Hematopoietic multipotent progenitor cell treated with erythropoietin and hydrocortisone succinate and interleukin-3 and kit ligand, for 15 days (in vitro differentiated cells): ENCODE measurements at places on chromosomes 2 and 18.

GRCh38 chr2:242046206-242046826 is 176.8 kb downstream of the RTP5 start:
- no peak for DNase-seq

DNA sequence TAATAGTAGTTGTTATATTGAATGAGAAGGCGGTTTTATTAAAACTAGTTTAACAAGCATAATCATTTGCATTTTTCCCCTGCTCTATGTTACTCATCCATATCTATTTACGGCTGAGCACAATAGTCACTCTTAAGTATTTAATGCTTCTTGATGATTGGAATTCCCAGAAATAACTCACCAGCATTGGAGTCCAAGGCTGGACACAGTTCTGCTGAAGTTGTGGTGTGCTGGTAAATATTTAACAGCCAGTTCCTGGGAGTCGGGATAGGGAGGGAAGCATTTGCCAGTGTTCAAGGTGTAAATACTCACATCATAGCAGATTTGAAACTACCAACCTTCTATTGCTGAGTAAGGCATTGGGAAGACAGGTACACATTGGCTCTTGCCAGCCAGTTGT is 315.1 kb downstream of the MTX2 start:
- DNase-seq: no peak

DNA sequence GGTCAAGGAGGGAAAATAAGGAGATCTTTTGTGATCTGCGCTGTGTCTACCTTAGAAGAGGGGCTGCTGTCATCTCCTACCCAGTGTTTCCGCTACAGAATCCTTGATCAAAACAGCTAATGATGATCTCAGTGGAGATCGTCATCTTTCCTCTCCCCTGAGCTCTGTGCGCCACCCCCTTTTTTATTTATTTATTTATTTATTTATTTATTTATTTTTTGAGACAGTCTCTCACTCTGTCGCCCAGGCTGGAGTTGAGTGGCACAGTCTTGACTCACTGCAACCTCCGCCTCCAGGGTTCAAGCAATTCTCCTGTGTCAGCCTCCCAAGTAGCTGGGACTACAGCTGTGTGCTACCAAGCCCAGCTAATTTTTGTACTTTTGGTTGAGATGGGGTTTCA is 55.5 kb downstream of the SERTAD2 start:
- DNase-seq: no peak

DNA sequence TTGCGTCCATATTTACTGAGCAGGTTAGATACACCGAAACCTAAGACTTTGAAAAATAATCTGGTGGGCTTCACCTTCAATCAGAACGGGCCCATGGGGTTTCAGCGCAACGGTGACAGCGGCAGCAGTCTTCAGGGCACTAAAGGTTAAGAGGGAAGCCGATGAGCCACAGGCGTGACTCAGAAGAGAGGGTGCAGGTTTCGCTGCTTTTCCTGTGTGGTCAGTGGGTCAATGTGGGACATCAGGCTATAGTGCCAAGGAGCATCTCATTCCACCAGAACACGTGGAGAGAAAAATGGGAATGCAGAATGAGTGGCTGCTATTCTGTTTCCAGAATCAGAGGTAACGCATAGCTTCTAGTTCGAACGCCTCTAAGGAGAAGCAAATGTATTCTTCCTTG is 8.9 kb downstream of the PTGR3 start:
- DNase-seq: no peak

DNA sequence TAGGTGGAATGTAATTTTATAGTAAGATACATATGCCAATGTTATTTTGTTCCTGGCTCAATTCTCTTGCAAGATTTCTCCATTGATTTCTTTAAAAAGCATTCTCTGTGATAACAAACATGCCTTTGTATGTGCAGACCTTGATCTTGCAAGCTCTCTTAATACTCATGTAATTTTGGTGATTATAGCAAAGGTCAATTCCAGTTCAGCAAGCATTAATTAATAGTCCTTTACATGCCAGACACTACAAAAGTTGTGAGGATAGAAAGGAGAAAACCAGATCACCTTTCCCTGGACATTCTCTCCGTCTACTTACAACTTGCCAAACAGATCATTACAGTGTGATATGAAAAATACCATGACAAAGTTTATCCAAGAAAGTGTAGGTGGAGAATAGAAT is 173.7 kb upstream of the DOK6 start:
- DNase-seq: no peak

- no peak for DNase-seq
Measured at GRCh38 chr18:49581371-49581770, 19.5 kb downstream of the LIPG start.

- DNase-seq: no peak
Measured at GRCh38 chr2:186746584-186746983, 52.7 kb downstream of the FAM171B start.

DNA sequence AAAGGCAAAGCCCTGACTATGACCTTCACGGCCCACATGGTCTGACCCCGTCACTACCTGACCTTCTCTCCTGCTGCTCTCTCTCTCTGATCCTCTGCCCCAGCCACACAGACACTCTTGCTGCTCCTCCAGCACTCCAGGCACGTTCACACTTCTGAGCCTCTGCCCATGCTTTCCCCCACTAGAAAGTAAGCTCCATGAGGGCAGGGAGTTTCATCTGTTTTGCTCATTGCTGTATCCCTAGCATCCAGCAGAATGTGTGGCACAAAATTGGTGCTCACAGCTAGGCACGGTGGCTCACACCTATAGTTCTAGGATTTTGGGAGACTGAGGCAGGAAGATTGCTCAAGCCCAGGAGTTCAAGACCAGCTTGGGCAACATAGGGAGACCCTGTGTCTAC is 52.5 kb upstream of the STPG4 start:
- DNase-seq: no peak

- peak; percentile 5 for DNase-seq
Measured at GRCh38 chr2:97699765-97700444, 13.5 kb upstream of the ZAP70 start.

DNA sequence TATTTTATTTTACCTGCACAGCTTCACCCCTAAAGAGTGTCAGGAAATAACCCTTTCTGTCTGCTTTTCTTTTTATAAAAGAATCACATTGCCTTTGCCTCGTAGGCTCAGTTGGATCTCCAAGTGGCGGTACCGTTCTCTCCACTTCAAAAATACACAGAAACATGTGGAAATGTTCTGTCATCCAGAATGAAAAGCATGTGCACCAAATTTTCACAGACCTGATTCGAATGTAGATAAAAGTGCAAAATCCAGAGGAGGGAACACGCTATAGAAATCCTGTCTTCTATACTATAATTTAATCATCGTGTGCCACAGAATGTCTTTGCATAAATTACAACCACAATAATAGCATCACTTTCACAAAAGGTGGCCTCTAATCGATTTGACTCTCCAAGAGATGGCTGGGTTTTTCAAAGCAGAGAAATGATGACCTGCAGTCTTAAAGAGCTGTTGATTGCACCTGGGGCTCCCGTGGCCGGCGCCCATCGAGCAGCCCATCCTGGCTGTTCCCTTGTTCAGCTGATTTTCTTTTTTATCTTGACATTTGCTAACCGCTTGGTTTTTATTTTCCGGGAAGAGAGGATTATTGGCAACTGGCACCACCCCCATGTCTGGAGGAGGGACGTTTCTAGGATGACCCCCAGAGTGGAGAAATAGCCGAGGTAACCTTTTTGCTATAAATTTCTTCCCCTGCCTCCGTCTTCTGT is 290.2 kb downstream of the SOX11 start:
- DNase-seq: no peak

DNA sequence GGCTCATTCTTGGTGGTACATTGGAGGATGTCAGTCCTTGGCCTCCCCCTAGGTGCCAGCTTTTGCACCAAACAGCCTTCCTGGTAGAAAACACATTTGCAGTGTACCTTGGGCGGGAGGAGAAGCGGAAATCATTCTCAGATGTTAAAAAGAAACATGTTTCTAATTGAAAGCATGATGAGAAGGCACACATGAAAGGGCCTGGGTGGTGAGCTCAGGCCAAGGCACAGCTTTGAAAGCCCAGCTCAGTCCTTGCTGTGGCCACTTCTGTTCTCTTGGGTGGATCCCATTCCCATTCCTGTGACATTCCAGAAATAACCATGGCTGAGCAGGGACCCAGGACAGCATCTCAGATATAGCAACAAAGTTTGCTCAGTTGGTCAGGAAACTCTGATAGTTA is 71.5 kb downstream of the LTBP1 start:
- DNase-seq: no peak

DNA sequence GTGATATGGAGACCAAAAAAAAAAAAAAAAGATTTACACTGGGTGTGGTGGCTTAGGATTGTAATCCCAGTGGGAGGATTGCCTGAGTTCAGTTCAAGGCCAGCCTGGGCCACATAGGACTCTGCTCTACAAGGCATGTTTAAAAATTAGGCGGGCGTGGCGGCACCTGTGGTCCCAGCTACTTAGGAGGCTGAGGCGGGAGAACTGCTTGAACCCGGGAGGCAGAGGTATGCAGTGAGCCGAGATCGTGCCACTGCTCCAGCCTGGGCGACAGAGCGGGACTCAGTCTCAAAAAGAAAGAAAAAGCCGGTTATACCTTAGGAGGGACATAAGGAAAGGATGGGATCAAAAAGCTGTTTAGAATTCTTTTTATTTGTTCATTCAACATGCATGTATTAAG is 707 bp upstream of the SPDYA start:
- no peak for DNase-seq

- no peak for DNase-seq
Measured at GRCh38 chr2:53403792-53404413, 363.7 kb upstream of the CHAC2 start.

GRCh38 chr2:205357732-205358131 is 324.6 kb upstream of the NRP2 start:
- no peak for DNase-seq

- DNase-seq: no peak
Measured at GRCh38 chr2:39356922-39357639, 80.0 kb downstream of the MAP4K3 start.

GRCh38 chr2:176818076-176818475 is 394.5 kb upstream of the HNRNPA3 start:
- no peak for DNase-seq

GRCh38 chr2:242038928-242039341 is 169.4 kb downstream of the RTP5 start:
- no peak for DNase-seq

GRCh38 chr2:38806015-38806732 is 28.2 kb downstream of the GEMIN6 start:
- DNase-seq: no peak

DNA sequence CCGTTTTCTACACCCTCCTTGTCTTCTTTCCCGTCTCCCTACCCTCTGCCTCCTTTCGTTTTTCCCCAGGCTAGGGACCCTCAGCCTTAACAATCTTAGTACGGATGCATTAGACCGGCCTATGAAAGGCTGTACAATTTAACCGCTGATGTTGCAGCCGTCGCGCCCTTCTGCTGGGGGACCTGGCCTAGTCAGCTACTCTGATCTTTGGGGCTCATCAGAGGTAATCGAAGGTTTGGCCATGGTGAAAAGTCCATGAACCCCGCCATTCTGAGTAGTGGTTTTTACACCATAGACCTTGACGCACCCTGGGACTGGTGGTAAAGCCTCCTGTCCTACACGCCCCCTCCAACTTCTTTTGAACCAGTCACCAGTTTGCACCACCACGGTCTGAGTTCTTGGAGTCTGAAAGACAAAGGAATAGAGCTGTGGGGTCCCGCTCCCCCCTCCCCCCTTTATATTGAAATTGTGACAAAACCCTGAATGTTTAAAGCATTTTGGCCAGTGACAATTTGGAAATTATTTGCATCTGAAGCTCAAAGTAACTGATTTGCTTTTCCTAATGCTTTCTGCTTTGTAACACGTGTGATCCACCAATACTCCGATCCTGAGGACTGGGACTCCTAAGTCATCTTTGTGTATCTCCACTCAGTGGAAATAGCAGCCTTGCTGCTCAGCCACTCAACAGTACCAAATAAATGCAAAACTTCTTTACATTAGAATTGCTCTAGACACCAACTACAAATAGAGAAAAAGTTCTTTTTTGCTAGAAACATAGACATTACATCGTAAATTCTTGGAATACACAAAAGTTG is 642 bp upstream of the SRSF7 start:
- no peak for DNase-seq

DNA sequence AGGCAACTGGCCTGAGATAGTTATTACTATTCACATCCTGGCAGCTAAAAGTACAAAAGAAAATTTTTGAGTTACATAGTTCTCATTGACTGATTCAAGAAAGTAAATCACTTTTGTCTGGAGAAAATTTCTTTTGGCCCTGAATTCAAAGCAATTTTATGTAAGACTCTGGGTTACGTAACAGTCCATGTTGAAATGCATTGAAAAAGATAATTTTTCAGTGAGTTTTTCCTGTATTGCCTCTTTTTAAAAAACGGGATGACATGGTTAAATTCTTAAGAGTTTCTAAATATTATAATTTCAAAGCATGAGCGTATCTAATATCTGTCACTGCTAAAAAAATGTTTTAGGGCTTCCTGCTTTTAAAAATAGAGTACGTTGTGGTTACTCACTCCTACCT is 72.7 kb downstream of the ANKRD12 start:
- DNase-seq: no peak

- DNase-seq: no peak
Measured at GRCh38 chr2:9558948-9559381, 3.3 kb upstream of the ADAM17 start.

DNA sequence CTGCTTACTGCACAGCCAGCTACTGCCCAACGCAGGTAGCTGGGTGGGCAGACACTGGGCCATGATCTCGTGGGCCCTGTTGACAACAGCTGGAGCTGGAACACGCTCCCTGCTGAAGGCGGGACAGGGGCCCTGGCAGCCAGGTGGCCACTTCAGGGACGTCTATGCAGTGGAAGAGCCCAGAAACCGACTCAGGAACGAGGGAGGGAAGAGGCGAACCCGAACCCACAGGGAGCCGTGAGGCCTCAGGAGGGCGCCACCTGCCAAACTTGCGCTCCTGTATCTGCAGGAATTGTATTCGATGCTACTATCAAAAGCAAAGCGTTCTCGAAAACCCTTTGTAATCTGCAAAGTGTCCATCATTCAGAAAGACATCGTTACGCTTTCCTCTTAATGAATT is 198.4 kb downstream of the EIPR1 start:
- DNase-seq: no peak

DNA sequence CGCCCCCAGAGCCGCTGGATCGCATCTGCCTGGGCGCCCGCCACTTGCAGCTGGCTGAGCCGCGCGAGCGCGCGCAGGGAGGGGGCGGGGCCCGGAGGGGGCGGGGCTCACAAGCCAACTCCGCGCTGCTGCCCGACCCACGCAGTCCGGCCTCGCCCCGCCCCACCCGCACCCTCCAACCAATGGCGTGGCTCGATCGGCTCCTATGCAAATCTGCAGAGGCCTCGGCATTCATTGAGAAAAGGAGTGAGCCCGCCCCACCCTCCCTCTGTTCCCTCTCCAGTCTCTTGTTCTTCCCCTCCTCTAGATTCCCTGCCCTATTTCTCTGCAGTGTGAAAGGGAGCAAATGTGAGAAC is at the start of gene ALK:
ALK (minus strand) TSS at position 27 of the 356 bp plus-strand sequence. CDS start 927 bp downstream, outside the sequence.
- peak; percentile 71 for DNase-seq

GRCh38 chr18:38933322-38933721 is 1367.7 kb upstream of the CELF4 start:
- no peak for DNase-seq

GRCh38 chr2:172427256-172427989 is at the start of gene ITGA6:
Gene ITGA6 (plus strand): TSS chr2:172427586.
- DNase-seq: no peak

- DNase-seq: no peak
Measured at GRCh38 chr2:203396667-203397066, 68.5 kb downstream of the ABI2 start.
